ENCODE measurements at places on chromosomes 11 and 22.
A peak's percentile ranks its signal among the peaks of the same experiment; 100 is the strongest.

DNA sequence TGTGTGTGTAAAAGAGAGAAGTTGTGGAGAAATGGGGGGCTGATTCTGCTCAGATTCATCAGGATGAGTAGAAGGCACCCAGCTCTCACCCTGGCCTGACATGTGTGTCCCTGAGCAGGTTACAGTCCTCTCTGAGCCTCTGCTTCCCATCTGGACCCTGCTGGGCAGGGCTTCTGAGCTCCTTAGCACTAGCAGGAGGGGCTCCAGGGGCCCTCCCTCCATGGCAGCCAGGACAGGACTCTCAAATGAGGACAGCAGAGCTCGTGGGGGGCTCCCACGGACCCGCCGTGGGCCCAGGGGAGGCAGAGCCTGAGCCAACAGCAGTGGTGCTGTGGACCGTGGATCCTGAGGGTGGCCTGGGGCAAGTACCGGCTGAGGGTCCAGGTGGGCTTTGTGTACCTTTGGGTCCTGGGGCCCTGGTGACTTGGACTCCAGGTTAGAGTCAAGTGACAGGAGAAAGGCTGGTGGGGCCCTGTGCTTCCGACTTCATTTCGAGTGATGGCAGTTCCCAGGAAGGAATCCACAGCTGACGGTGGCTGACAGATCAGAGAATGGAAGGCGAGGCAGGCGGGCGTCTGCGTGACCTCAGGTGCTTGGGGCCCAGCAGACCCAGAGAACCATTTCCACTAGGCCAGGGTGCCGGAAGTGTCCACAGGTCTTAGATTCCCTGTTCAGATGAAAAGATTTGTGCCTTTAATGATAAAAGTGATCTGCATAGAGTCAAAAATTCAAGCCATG lies 21.9 kb downstream of the NEAT1 start:
- no peak for DNase-seq

DNA sequence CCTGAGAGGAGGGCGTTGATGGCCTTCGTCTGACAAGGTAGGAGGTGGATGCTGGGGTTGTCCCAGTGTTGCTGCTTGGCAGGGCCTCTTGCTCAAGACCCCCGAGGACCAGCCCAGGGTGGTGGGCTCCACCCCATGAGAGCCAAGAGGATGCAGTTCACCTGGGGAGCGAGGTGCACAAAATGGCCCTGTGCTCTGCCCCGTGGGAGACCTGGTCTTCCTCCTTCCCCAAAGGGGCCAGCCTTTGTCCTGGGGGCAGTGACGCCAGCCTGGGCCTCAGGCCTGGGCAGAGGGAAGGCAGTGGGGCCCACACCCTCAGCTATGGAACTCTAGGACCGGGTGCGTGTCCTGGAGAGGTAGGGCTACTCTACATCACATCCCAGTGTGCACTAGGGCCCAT lies 1233.3 kb downstream of the TBC1D22A start:
- no peak for DNase-seq

- DNase-seq: no peak
Observed at GRCh38 chr11:112723676-112724495, 237.3 kb upstream of the NCAM1 start.

- no peak for DNase-seq
Observed at GRCh38 chr11:10897150-10897549, 39.3 kb upstream of the ZBED5 start.

GRCh38 chr11:65381716-65382032 lies 772 bp downstream of the SLC25A45 start:
- peak; percentile 56 for DNase-seq

DNA sequence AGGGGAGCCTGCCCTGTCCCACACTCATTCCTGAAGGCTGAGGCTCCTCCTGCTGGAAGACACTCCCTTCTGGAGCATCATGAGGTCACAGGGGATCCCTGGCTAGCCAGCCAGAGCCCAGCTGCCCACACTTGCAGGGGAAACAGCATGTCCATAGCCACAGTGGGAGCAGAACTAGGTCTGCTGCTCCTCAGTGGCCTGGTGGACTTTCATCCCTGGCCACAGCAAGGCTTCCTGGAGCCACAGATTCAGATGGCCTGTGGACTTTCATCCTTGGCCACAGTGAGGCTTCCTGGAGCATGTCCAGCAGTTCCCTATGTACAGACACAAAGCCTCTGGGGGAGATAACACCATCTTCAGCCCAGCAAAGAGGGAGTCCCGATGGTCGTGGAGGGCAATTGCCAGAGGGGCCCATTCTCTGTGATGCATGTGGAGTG lies 5.9 kb upstream of the APOL6 start:
- DNase-seq: peak; percentile 59

- no peak for DNase-seq
Observed at GRCh38 chr11:116649268-116649667, 123.5 kb downstream of the BUD13 start.

DNA sequence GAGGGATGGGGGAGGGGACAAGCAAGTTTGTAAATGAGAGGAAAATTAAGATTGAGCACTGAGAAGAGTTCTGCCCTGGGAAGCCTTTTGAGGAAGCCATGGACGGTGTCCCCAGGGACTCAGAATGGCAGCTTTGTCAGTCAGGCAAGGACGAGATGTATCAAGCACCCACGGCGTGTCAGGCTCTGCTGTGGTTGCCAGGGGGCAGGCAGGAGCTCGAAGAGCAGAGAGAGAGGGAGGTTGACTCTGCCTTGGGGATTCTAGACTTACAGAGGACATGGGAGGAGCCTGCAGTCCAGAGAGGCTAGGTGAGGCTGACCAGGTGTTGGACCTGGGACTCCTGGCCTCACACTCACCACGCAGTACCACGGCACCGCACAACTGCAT lies 29.1 kb upstream of the SYT7 start:
- no peak for DNase-seq

- no peak for DNase-seq
Observed at GRCh38 chr11:75946531-75947530, 131.8 kb downstream of the UVRAG start.

Data from AG08395 (cell line).